ENCODE measurements at places on chromosomes 4 and X.

DNA sequence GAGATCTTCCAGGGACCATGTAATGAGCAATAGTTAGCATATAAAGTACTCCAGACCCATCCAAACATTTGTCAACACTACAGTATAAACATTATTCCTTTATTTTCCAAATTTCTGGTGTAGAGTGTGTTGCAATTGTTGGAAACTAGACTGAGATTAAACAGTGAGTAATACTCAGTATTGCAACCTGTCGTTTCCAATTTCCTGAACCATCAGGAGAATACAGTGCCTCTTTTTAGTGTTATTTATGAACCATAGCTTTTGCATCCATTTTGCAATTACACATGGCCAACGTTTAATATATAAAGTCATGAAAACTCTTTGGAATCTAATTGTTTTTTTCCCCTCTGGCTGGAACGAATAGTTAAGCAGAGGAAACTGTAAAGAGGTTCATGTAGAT is 58.3 kb upstream of the DHRSX start:
- DNase-seq, result no peak

GRCh38 chr4:183610033-183610432 is 49.0 kb downstream of the RWDD4 start:
- no peak for DNase-seq

DNA sequence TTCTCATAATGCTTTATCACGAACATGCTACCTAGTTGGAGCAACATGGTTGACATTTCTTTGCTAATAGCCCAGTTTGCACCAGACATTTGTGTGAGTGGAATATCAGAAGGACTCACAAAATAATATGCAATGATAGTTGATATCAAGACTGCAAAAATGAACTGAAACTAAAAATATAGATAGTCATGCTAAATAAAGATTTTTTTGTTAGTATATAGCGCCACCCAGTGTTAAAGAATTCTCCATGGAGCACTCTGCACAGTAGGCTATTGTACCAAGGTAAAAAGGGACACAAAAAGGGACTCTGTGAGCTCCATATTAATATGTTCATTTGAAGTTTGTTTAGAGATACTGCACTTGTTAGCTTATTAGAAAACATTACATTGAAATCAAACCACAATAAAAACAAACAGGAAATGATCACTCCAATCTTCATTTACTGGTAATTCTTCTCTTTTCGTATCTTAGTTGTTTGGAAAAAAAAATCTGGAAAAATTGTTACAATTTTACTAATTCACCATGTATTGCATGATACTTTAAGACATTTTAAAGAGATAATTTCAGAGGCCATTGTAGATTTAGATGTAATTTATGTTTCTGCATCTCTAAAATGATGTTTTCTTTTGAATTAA is 1509.6 kb downstream of the ADGRL3 start:
- DNase-seq, result peak; percentile 76

GRCh38 chr4:168059251-168059650 is 33.1 kb upstream of the ANXA10 start:
- no peak for DNase-seq

GRCh38 chr4:13218326-13218958 is 265.7 kb downstream of the RAB28 start:
- peak; percentile 23 for DNase-seq

- no peak for DNase-seq
Measured at GRCh38 chr4:153566631-153567150, 100.5 kb downstream of the TMEM131L start.

DNA sequence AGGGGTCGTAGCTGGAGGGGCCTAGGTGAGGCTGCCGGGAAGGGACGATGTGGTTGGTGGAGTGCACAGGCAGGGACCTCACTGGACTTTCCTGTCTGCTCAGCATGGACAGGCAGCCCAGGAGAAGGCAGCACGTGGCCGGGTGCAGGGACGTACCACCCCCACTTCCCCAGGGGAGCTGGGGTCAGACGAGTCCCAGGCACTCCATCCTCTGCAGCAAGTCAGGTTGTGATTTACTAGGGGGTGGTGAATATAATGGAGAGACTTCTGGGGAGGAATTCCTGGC is 1.5 kb upstream of the CTBP1 start:
- no peak for DNase-seq

DNA sequence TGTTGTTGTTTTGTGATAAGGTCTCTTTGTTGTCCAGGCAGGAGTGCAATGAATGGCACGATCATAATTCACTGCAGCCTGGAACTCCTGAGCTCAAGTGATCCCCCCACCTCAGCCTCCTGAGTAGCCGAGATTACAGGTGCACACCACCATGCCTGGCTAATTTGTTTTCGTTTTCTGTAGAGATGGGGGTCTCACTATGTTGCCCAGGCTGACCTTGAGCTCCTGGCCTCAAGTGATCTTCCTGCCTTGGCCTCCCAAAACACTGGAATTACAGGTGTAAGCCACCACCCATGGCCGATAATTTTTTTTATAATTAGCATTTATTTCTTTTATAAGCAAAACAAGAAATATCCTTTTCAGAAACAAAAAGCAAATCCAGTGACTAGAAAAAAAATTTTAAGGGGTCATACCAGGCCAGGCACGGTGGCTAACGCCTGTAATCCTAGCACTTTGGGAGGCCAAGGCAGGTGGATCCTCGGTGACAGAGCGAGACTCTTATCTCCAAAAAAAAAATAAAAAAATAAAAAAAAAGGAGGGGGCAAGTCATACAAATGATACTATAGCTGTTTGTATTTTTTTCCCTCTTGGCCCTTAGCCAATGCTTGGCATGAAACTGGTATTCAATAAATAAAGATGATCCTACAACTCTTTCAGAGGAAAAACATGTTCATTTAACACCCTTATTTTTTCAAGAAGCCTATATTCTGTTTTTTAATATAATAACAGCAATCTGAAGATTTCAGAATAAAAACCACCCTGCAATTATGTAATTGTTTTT is 3.4 kb downstream of the PLAC8 start:
- no peak for DNase-seq
